ENCODE measurements at places on chromosomes 2 and 18.

DNA sequence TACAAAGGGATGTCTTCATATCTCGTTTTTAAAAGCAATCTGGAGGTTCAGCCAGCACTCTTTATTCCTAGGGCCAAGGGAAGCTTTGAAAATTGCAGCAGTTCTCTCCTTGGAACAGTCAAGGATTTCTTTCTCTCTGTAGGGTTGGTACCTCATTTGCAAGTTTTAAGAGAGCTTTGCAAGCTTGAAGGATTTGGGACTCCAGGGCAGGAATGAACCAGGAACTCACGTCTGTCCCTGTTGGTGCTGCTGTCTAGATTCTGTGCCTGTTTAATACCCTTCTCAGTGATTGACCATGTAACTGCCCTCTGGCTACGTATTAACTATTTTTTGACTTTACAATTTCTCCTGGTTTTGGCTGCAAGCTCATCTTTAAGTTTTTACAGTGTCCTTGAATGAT lies 262.5 kb upstream of the ST6GAL2 start:
- no peak for DNase-seq

GRCh38 chr2:17519486-17519885 lies 1.2 kb upstream of the RAD51AP2 start:
- DNase-seq, result no peak

- DNase-seq, result no peak
Observed at GRCh38 chr2:8259106-8259840, 422.6 kb upstream of the ID2 start.

DNA sequence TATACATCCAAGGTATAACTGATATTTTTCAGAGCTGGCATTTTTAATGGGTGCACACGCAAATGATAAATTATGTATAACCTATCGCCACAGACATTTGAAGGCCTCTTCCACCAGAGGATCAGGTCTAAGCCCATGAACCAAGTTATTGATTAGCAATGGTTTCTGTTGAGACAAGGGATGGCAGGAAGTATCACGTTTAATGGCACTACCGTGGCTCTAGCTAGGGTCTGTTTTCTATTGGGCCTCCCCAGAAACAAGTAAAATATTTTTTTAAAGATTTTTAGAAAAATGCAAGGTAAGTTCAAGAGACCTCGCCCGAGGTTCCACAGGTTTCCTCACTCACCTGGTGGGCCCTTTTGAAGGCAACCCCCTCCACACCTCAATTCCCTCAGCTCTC lies 667 bp downstream of the GFPT1 start:
- no peak for DNase-seq

DNA sequence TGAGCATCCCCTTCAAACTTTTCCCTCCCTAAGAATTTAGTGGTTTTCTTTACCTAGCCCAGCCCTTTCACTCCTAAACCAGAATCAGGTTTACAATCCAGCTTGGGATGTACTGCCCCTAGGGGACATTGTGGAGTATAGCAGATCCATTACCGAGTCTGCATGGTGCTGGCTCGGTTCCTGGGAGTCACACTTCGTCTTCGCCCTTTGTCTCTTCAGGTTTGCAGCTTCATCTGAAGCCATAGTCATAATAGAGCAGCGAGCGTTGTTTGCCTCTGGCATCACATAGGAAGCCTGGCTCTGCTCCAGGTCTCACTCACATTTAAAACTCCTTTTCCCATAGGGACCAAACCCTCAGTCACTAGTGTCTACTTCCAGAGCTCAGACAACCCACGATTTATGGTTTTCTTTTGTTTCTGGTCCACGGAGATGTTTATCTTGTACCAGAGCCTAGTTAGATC lies 16.8 kb upstream of the LYPD6 start:
- no peak for DNase-seq

DNA sequence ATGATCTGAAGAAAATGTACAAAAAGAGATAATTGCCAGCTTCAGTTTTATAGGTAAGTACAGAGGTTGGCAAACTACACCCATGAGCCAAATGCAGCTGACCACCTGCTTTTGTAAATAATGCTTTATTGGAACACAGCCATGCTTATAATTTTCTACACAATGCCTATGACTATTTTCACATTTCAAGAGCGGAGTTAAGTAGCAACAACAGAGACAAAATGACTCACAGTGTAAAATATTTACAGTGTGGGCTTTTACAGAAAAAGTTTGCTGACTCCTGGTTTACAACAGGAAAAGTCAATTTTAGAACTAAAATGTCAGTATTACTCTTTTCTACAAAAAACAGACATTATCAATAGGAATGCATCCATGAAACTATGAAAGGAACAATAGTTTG lies 26.0 kb downstream of the CWC22 start:
- DNase-seq, result no peak

Data from activated T-cell treated with anti-CD3 and anti-CD28 coated beads, Interleukin-2, amount 50 U/mL, for 48 hours (primary cell).